EL (cell line): ENCODE measurements at places on chromosomes 12 and 14.

DNA sequence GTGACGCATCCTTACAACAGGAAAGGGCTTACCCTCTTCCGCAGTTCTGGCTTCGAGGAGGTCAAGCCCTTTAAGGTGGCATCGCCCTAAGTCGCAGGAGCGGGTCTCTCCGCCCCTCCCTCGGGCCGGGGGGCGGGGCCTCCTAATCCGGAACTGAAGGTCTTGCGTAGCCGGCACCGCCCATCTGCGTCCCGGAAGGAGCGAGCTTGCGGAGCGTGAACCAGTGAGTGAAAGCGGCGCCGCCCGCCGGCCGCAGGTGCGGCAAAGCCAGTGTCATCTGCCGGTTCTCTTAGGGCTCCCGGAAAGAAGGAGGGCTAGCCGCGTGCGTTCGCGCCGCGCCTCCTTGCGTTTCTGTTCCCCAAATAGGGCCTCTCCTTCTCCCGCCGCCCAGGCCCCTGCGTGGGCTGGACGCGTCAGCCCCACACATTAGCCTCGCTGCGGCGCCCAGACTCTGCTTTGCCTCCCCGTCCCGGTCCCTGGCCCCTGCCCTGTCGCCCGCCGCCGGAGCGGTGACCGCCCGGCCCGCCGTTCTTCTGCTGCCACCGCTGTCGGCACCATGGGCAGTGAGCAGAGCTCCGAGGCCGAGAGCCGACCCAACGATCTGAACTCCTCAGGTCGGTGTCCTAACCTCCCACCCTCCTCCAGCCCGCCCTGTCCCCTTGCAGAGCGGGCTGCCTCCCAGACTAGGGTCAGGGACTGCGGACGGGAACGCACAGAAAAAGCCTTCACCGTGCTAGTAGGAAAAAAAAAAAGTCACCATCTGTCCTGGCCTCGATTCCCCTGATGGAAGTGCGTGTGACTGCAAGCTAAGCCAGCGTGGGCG, at the start of gene BORCS5:
TSS of gene BORCS5 (plus strand) at position 183 of the 823 bp plus-strand sequence. CDS start at position 557, 374 bp downstream.
- DNase-seq = peak; percentile 94

DNA sequence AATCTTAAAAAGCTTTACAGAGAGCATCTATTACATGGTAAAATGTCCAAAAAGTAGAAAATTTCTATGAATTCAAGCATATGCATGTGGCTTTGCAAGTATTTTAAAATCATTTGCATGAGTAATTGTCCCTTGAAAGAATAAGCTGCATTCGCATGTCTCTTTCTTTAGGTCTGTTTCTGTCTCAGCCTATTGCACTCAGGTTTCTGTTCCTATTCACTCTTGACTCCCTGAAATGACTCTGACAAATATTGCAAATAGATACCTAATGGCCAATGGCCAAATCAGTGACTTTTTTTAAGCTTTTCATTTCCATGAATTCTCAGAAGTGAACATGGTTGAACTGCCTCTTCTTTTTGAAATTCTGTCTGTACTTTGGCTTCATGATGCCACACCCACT, 6.4 kb upstream of the TTC8 start:
- no peak for DNase-seq

GRCh38 chr14:106010783-106011182, 484.4 kb downstream of the TMEM121 start:
- no peak for DNase-seq

GRCh38 chr14:65961004-65961403, 525.2 kb upstream of the CCDC196 start:
- peak; percentile 26 for DNase-seq

- no peak for DNase-seq
These were observed 14.8 kb downstream of the MED13L start for GRCh38 chr12:116262741-116263140.

DNA sequence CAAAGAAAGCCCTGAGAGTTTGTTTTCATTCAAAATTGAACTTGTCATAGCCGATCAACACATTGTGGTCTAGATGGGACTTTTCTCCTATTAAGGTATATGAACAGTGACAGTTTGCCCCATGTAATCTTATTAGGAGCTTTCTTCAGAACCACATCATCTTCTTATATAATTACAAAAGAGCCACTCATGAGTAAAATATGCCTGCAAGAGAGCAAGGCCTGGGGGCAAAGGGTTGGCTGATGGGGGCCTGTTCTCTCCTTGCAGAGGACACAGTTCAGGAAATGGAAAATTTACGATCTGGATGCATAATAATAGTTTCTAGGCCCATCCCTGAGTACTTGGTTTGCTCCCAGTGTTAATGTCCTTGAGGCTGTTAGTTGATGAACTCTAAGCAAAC, 87.8 kb downstream of the FLRT2 start:
- peak; percentile 71 for DNase-seq

DNA sequence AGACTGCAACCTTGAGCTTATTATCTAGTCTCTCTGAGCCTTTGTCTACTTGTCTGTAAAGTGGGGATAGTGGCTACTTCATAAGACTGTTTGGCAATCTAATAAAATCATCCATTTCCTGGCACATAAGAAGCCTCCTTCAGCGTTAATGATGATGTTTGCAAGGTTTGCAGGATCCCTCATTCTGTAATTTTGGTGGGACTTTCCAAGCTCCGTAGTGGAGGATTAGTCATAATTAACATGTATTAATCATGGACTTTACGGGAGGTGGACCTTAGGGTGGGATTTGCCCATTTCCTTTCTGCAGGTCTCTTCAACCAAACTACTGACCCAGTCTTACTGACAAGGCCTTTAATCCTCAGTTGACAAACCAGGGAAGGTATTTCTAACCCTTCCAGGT, 66.2 kb downstream of the NTF3 start:
- peak; percentile 64 for DNase-seq

GRCh38 chr14:99562856-99563748, 40.9 kb downstream of the CCDC85C start:
- no peak for DNase-seq

DNA sequence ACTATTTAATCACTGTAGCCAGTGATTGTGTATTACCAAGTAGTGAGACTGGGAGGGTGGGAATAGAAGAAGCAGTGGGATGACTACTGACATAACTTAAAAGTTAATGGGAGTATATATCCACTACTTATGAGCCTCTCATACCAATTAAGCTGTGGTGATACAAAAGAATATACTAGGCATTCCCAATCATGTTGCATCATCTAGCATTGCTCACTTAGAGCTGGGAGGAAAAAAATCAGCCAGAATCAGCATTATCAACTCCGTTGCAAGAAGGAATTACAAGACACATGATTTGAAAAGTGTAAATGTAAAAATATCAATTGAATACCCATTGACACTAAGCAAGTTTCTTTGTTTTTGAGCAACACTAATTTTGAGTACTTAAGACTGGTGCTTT, 745 bp upstream of the PPP1R36 start:
- no peak for DNase-seq

DNA sequence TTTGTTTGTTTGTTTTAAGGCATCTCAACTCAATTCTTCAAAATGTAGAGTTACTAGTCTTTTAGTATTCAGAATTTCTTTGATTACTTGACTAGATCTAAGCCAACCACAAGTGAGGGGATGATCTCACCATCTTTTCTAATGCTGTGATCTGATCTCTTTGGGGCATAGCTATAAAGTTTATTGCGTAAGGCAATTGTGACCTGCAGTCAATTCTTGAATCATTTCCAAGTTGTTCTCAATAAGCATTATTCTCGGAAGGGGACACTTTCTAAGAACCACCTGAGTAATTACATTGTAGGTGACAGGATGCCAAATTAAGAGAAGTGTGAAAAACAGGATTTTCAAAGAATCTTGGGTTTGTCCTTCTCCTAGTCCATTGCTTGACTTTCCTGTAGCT, 13.1 kb downstream of the DACT1 start:
- no peak for DNase-seq

GRCh38 chr14:105880616-105881015, 354.2 kb downstream of the TMEM121 start:
- no peak for DNase-seq

DNA sequence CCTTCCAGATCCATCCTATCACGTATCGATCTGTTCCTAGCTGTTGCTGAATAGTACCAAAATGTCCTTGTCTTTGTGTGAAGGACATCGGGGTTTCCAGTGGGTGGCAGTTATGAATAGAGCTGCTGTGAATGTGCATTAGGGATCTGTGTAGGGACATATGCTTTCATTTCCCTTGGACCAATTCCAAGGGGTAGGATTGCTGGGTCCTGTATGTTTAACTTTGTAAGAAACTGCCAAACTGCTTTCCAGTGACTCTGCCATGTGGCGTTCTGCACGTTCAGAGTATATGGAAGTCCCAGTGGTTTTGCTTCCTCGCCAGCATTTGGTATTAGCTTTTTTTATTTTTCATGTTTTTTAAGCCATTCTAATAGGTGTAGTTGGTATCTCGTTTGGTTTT, 28.6 kb downstream of the PACS2 start:
- no peak for DNase-seq

- DNase-seq = no peak
These were observed 1331.2 kb downstream of the FSCB start for GRCh38 chr14:43175896-43176295.

- no peak for DNase-seq
These were observed 665 bp downstream of the RHOF start for GRCh38 chr12:121792607-121793439.

DNA sequence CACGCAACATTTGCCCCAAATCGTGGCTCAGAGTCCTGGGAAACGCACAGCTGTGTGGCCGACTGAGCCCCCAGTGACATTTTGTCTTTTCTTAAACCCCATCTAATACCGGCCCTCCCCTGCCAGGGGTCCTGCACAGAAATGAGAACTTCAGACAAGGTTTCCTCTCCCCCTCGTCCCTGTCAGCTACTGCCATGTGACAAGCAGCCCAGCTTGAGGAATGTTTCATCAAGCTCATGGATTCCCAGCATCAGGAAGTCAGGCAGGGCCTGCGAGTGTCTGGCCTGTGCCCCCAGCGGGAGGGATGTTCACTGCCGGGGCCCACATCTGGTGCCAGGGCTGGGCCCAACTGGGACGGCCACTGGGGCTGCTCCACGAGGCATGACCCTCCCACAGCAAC, 15.9 kb downstream of the MMP17 start:
- no peak for DNase-seq

GRCh38 chr12:42199007-42199406, 39.0 kb downstream of the YAF2 start:
- no peak for DNase-seq
